ENCODE measurements at places on chromosomes 13 and 19.

DNA sequence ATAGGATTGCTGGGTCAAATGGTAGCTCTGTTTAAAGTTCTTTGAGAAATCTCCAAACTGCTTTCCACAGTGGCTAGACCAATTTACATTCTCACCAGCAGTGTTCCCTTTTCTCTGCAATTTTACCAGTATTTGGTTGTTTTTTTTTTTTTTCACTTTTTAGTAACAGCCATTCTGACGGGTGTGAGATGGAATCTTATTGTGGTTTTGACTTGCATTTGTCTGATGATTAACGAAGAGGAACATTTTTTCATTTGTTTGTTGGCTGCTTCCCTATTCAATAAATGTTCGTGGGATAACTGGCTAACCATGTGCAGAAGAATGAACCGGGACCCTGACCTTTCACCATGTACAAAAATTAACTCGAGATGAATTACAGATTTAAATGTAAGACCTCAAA, 31.2 kb downstream of the CYP4F2 start:
- no peak for DNase-seq

DNA sequence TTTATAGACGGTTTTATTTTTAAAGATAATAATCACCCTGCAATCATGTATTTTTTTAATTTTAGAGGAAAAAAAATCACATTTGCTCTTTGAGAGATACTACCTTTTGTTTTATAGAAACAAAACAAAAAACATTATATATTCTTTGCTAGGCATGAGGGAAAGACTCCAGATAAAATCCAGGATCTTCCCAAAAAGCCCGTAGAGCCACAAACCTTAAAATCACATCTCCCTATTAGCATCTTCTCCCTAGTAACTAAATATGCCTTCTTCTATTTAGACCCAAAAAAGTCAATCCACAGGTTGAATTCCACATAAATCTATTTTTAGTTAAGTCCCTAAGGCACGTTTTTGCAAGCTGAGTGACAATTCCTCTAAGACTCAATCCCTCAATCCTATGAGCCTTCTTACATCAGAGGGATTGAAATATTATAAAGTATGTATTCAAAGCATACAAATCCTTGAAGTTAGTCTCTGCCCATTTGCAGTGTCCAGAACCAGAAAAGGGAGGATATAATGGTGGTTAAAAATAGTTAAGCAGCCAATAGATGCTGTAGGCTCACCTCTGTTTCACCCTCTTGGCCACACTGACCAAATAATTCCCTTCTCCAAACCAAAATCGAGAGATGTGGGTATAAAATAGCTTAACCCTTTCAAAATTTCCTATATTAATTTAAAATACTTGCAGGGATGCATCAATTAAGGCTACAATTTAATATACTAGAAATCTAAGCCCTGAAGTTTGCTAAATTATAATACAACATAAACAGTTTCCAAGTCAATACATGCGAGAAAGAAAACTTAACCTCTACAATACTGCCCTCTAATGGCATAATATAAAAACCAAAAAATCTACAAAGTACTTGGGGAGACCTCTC, 64.0 kb downstream of the SERP2 start:
- peak; percentile 69 for DNase-seq

GRCh38 chr13:110332750-110333149, 25.7 kb downstream of the COL4A2 start:
- DNase-seq, result no peak

GRCh38 chr19:33763633-33764371, 32.9 kb upstream of the KCTD15 start:
- no peak for DNase-seq

- no peak for DNase-seq
These were observed 6.2 kb downstream of the ZNF709 start for GRCh38 chr19:12478234-12478941.

DNA sequence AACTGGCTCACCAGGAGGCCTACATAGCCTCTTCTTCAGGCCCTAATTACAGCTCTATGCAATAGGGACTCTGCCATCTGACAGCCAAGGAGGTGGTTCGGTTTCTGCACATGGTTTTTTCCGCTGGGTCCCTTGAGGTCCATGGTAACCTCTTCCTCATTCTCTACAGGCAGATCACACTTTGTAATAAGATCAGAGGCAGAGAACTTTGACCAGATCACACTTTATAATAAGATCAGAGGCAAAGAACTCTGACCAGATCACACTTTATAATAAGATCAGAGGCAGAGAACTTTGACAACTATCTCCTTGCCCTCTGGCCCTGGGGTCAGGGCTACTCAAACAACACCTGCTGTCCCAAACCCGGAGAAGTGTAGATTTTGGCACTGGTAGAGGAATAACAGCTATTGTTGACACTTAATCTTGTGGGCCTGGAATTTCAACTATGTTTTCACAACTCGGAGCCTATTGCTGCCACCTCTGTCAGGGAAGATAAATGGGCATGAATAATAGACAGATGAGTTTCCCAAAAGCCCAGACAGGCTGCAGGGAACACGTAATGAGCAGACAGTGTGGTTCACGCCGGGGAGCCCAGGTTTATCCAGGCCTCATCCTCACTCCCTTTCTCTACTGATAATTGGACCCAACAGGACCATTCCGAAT, 246.1 kb downstream of the UQCRFS1 start:
- no peak for DNase-seq

GRCh38 chr13:60230593-60230992, 66.9 kb upstream of the DIAPH3 start:
- DNase-seq, result no peak

- no peak for DNase-seq
These were observed at the start of gene F10 for GRCh38 chr13:113122550-113123225. TSS of gene F10 (plus strand) at chr13:113122799. CDS start at chr13:113122856, 57 bp downstream.

GRCh38 chr13:35723821-35724220, 247.3 kb upstream of the MAB21L1 start:
- DNase-seq, result no peak

DNA sequence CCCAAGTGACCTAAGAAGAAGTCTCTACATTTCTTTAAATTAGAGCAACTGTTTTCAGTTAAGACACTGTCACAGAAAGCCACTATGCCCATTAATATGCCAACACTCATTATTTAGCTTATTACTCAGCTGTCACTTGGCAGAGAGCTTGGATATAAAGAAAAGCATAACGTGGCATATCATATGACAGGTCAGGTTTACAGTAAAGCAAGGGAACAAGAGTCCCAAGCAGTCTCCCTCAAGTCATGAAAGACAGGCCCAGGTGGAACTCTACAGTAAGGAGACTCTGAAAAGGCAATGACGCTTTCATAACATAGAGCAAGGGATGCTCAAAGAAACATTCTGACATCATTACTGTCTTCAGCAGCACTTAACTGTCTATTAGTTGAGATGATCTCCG, 6.3 kb downstream of the LHFPL6 start:
- DNase-seq, result no peak

GRCh38 chr13:114054264-114054663, 78.2 kb downstream of the RASA3 start:
- no peak for DNase-seq

- DNase-seq, result no peak
These were observed 41.4 kb downstream of the NLRP12 start for GRCh38 chr19:53782698-53783097.

GRCh38 chr13:107407074-107407473, 808.3 kb downstream of the LIG4 start:
- DNase-seq, result no peak
